ENCODE measurements at places on chromosomes 11 and 22.

GRCh38 chr11:82863209-82863608, 37.0 kb downstream of the PRCP start:
- no peak for DNase-seq

GRCh38 chr11:94858012-94858705, 90.0 kb downstream of the AMOTL1 start:
- DNase-seq: no peak

GRCh38 chr11:92225568-92226330, 1.1 kb downstream of the FAT3 start:
- peak; percentile 17 for DNase-seq

- DNase-seq: no peak
Measured at GRCh38 chr11:82536706-82537105, 197.0 kb downstream of the FAM181B start.

DNA sequence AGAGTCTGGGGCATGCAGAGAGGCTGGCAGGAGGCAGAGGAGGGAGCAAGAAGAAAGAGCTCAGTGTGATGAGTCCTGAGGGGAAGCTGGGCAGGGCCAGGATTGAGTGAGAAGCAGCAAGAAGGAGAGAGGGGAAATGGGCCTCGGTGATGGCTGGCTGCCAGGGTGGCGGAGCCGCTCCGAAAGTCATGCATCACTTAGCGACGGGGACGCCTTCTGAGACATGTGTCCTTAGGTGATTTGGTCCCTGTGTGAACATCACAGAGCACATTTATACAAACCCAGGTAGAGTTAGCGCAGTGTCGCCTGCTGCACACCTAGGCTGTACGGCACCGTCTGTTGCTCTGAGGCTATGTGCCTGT, 15.1 kb downstream of the TBC1D22A start:
- peak; percentile 46 for DNase-seq

- peak; percentile 26 for DNase-seq
Measured at GRCh38 chr22:28799606-28800307, 612 bp downstream of the XBP1 start.

DNA sequence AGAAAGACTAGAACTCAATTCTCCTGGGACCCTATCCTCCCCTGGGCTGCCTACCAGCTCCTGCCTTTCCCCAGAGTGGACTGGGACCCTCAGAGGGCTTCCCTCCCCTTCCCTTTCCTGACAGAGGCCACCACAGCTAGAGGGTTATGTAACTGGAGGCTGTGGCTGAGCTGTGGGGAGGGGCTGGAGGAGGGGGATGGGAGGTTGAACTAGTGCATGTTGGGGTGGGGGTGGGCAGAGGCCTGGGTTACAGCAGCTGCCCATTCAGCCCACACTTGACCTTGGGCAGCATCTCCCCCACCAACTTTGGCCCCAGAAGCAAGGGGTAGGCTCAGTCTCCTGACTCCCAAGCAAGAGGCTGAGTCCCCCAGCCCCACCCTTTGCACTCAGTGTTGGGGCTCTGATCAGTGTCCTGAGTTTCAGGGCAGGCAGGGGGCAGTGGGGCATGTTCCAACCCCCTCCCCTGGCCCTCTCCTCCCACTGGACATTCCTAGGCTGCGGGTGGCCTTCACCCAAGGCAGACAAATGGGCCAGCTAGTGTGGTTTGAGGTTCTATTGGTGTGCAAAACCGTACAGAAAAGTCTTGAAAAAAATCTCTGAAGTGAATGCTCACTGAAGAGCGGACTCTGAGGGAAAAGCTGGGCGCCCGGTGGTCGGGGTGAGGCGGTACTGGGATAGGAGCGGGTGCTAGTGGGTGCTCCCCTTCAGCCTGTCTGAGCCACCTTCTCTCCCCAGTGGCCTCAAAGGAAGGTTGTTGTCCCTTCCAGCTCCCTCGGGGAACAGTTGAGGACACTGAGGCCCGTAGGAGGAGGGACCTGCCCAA, 3.8 kb downstream of the KCNC1 start:
- DNase-seq: no peak

- no peak for DNase-seq
Measured at GRCh38 chr22:44536411-44536810, 38.4 kb upstream of the RTL6 start.

- no peak for DNase-seq
Measured at GRCh38 chr22:40443732-40444131, 73.3 kb downstream of the SGSM3 start.

DNA sequence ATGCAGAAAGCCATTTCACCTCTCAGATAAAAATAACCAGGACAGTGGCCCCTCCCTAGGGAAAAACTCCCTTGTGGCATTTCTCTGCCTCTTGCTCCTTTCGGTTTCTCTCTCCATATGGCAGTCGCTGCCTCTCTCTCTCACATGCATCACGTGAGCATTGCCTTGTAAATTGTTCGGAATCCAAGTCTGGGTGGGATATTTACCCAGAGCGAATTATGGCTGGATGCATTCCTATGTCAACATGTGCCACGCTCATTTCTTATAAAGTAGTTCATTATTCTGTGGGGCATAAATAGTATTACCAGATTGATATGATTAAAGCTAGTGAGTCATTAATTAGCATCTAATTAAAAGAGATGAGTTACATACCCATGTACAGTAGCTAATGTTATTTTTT, 392.9 kb downstream of the INSC start:
- no peak for DNase-seq

GRCh38 chr11:86117712-86118063, 48.8 kb upstream of the PICALM start:
- no peak for DNase-seq

DNA sequence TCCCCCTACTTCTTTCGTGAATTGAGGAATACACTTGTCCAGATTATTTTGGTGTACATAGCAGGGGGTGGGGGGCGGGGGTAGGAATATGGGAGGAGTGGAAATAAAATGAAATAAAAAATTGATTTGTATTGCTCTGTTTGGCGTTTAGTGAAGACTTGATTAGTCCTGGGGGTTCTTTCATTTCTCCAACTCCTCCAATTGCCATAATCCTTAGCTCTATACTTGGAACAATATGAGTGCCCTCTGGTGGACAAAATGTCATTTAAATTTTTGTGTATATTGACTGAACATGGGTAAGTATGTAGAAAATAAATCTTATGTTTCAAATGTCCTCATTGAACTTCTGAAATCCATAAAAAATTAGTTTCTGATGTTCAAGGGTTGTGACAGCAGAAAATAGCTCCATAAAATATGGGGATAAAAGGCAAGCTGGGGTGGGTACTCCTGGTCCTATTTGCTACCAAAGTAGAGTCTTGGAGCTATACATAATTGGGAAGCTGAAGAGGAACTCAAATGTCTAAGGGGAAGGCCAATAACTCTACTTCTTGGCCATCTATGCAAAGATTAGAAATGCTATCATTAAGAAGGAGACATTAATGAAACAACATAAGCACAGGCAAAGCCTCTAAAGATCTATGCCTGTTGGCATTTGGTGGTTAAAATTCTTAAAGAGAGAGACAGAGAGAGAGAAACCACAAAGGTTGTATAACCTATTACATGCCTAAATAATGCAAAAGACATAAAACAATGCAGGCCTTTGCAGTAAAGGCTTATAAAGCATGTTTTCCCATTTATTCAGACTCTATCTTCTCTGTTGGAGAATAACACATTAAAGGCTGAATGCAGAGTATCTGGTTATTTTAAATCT, 421.6 kb downstream of the METTL15 start:
- peak; percentile 32 for DNase-seq

GRCh38 chr11:6397156-6397555, 6.9 kb downstream of the SMPD1 start:
- no peak for DNase-seq

DNA sequence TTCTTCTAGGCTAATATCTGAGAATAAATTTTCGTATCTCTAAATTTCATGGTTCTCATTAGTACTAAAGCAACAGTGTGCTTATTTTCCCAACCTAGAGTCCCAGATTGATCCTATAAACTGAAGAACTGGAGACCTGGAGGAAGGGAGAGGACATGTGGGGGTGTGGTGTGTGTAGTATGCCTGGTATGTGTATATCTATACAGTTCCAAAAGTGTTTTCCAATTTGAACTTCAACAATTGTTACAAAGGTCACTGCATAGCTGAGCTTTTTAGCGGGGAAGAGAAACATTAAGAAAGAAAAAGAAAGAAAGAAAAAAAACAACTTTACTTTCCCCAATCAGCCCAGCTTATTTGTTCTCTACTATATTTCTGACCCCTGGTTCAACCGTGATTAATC, 152.1 kb downstream of the SOX6 start:
- DNase-seq: no peak

GRCh38 chr11:64918017-64918416, 1.0 kb upstream of the ATG2A start:
- peak; percentile 32 for DNase-seq

- no peak for DNase-seq
Measured at GRCh38 chr11:72625691-72626413, 48.4 kb downstream of the PDE2A start.

GRCh38 chr22:40281717-40282116, 64.6 kb upstream of the ADSL start:
- no peak for DNase-seq

DNA sequence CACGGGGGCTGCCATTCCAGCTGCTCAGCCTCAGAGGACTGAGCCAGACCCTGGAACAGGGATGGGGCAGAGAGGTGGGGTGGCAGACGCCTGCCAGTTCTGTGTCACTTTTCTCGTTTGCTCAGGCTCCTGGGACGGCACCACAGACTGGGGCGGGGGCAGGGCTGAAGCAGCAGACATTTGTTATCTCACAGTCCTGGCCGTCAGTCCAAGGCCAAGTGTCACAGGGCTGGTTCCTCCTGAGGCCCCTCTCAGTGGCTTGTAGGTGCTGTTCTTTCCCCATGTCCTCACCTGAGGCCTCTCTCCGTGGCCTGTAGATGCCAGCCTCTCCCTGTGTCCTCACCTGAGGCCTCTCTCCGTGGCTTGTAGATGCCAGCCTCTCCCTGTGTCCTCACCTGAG, 24.7 kb downstream of the TPCN2 start:
- DNase-seq: no peak

- DNase-seq: no peak
Measured at GRCh38 chr22:22242488-22242887, 2.1 kb upstream of the VPREB1 start.

DNA sequence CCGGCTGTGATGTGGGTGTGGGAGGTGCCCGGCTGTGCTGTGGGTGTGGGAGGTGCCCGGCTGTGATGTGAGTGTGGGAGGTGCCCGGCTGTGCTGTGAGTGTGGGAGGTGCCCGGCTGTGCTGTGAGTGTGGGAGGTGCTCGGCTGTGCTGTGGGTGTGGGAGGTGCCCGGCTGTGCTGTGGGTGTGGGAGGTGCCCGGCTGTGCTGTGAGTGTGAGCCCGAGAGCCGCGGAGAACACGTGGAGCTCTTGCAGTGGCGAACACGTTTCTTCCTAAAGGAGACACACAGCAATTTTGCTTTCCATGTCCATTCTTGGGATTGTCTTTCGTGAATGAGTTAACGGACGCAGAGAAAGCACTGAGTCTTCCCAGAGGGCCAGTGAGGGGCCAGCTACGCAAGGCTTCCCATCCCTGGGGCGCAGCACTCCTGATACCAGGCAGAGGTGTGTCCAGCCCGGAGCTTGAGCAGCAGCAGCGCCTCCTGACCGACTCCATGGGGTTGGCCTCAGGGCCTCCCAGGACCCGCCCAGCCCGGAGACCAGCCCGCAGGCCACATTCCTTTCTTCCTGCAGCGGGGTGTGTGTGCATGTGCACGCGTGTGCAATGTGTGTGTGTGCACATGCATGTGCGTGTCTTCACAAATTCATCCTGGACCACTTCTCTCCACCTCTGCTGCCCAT, 245.0 kb upstream of the B3GAT1 start:
- DNase-seq: no peak

DNA sequence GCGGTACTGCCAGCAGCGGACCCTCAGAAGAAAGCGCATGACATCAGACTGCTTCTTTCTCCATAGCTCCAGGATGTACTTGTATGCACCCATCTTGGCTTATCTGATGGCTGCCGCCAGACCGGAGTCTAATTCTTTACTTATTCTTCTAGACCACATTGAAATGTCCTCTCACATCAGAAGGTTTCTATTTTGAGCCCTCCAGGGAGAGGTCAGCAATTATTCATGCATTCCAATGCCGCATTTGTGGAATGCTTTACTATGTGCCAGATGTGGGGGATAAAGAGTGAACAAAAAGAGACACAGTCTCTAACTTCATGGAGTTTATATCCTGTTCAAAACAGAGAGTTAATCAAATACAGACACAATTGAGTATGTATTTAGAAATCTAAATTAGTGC, 230.1 kb downstream of the MIAT start:
- DNase-seq: no peak

- DNase-seq: peak; percentile 1
Measured at GRCh38 chr11:129785383-129786111, 30.1 kb upstream of the TMEM45B start.

GRCh38 chr11:67230406-67230805, 35.9 kb upstream of the GRK2 start:
- no peak for DNase-seq

DNA sequence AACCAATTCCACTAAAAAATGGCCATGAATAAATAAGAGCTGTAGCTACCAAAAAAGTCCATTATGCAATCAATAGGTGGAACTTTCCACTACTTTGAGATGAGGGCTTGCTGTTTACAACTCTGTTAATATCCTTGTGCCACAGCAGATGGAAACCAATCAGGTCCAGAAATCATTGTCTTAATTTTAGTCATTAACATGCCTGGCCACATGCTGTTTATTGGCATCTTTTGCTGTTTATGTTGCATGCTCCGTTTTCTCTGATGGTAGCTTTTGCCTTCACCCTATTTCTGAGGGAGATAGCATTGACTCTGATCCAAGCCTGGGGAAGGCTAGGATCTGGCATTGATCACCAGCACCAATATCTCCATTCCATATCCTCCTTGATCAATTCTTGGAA, 192.9 kb upstream of the SEZ6L start:
- DNase-seq: no peak

DNA sequence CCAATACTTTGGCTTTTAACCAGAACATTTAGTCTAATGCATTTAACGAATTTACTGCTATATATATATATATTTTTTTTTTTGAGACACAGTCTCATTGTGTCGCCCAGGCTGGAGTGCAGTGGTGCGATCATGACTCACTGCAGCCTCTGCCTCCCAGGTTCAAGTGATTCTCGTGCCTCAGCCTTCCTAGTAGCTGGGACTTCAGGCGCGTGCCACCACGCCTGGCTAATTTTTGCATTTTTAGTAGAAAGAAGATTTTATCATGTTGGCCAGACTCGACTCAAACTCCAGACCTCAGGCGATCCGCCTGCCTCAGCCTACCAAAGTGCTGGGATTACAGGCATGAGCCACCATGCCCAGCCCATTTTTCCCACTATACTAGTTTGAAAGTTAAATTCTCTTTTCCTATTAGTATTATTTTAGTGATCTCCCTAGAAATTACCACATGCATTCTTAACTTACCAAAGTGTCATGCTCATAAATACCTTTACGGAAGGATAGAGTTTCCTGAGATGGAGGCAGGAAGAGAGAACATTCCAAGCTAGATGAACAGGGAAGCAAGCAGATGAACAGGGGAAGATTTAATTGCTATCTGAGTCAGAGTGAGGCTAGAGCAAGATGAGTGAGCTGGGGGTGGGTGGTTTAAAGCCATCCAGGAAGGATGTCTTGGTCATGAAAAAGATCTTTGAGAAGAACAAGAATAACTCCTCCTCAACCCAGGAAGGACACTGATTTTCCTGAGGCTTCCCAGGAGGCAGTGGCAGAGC, 4.4 kb upstream of the PGAP2 start:
- DNase-seq: no peak

GRCh38 chr11:10906521-10906920, 48.7 kb upstream of the ZBED5 start:
- DNase-seq: no peak

Data from midbrain (tissue), 1 donor.